ENCODE measurements at places on chromosomes 11 and 22. TPM values are rescaled to one million over a fixed set of nuclear protein-coding genes. Genes with fewer than 3 reads are reported as not detected.

DNA sequence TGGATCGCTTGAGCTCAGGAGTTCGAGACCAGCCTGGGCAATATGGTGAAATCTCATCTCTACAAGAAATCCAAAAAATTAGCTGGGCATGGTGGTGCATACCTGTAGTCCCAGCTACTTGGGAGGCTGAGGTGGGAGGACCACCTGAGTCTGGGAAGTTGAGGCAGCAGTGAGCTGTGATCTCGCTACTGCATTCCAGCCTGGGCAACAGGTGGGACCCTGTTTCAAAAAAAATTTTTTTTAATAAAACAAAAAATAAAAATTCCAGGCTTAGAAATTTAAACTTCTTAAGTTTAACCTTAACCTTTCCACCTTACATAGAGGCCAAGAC is 21.2 kb downstream of the CLMP start:
- DNase-seq = no peak

- DNase-seq = no peak
These were observed 63.2 kb downstream of the PPP6R3 start for GRCh38 chr11:68523743-68524142.

Gene FOLR3
- total RNA-seq = not detected

Gene OR10D3
- total RNA-seq = not detected

Gene TMEM191C
- 2.6 TPM for total RNA-seq

Gene PHF21B
- not detected for total RNA-seq

DNA sequence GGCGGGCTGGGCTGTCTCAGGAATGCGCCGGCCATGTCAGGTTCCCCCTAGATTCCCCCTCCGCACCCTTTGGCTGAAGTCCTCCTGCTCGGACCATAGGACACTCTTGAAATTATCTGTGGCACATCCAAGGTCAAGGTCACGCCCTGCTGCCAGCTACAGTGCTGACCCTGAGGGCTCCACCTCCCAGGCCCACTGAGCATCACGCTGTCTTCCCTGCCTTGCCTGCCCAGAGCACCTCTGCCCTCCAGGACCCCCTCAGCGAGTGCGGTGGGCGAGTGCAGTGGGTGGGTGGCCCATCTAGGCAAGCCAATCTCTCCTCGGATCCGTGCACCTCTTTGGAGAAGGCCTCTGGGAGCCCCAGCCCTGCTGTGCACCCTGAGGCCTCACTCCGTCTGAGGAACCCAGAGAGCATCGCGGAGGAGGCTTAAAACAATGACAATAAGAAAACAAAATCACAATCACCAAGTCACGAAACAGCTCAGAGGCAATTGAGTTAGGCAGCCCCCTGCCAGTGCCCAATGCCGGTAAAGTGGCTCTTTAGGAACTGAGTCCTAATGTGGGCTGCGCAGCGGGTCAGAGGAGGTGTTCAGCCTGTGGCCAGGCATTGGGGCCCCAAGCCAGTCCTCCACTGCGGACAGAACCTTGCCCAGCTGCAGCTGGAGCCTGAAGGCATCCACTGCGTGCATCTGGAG is 26.5 kb upstream of the CCDC188 start:
- no peak for DNase-seq

- no peak for DNase-seq
These were observed 322.3 kb downstream of the SOX6 start for GRCh38 chr11:16034074-16034473.

Gene NRXN2
- total RNA-seq = 0.17 TPM

DNA sequence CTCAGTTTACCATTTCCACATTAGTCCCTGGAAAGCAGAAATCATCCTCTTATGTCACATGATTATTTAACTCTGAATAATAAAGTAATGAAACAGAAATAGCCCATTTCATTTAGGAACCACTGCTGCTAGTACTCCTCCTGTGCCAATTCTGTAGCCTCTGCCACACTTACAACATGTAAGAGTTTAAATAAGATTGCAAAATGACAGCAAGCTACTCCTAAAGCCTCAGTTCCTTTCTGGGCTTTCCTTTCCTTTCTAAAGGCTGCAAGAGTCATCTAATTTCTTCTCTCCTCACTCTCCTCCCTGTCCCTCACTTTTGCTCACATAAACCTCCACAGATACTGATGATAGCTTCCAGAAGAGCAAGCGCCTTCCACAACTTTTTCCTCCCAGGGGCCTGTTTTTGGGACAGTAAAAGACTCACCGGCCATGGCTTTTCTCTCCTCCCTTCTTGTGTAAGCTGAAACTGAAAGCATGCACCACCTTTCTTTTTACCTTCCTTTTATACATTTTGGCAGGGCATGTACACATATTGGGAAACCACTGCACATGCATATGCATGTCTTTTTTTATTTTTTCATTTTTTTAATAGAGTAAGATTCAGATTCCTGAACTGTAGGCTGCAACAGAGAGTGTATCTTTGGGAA is 38.5 kb downstream of the CARD18 start:
- no peak for DNase-seq

DNA sequence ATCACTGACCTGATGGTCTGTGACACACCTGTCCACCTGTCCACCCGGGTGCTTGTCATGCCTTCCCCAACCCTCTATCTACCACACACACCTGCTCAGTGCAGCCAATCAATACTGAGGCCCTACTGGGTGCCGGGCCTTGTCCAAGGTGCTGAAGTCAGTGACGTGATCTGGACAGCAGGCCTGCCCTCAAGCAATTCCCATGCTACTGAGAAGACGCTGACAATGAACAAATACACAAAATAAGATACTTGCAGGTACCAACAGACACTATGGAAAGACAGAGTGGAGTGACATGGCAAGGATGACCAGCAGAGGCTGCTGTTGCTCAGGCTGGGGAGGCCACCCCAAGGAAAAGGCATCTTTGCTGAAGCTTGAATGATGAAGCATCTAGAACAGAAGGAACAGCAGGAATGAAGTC is 21.2 kb downstream of the PLAAT3 start:
- no peak for DNase-seq

DNA sequence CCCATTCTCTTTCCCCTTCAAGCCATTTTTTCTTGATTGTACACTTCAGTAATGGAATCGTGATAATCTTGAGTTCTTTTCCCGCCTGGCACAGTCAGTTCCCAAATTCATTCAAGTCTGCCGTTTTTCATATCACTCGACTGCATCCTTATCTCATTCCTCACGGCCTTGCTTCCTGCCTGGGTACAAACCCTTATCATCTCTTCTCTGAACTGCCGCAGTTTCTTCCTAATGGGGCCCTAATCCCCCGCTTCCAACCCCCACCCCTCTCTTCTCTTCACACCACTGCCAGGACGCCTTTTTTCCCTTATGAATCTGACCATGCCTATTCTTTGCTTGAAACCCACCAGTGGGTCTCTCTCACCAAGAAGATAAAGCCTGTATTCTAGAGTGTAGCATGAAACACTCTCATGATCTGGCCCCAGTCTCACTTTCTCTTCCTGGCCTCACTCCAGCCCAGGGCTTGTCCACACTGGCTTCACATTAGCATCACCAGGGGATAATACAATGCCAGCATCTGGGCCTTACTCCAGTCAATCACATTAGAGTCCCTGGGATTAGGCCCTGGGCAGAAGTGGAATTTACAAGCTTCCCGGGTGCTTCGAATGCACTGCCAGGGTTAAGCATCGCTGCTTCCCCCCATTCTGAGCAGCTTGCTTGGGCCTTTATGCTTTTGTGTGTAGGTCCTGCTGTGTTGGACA is 102.1 kb downstream of the FBXO7 start:
- no peak for DNase-seq

Gene THAP12
- total RNA-seq = 47.2 TPM

DNA sequence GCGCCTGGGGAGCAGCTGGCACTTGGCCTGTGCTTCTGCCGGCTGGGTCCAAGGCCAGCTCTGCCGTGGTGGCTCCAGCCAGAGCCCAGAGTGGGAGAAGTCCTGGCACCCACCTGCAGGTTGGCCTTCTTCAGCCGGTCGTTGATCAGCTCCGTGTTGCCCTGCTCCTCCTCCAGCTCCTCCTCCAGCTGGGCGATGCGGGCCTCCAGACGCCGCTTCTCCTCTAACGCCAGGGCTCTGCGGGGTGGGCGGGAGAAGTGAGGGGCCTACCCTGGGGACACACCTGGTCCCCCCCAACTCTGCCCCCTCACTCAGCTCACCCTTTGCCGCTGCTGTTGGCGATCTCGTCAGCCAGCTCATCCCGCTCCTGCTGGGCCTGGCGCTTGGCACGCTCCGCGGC is 32.6 kb downstream of the APOL1 start:
- no peak for DNase-seq

GRCh38 chr11:62647609-62648005 is 1.2 kb upstream of the GANAB start:
- no peak for DNase-seq

Gene C1QTNF6
- 12.9 TPM for total RNA-seq

DNA sequence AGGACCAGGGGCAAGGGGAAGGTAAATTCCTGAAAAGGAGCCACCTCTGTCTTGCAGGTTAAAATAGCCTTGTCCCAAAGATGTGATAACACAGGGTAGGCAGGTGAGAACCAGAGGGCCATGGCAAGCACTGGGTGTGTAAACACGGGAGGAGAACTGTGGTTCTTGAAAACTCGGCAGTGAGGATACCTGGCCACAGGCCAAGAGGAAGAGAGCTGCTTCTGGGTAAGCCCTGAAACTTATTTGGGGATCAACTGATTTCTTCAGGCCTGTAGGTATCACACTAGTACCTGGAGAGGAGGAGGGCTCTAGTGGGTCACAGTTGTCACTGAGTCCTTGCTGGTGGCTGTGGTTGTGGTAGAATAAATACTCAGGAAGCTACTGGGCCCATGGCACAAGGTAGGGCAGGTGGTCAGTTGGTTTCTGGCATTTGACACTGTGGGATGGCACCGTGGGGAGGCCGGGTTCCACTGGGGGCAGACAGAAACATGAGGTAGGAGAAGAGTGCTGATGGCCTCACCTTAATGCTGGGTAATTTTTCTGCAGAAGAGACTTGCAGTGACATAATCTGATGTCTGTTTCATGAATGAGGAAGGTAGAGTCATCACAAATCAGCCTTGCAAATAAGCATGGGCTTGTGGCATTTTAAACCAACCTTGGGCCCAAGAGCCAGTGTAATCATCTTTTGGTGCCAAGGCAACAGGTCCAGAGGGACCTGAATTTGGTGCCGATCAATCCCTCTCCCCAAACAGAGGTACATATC is 22.0 kb downstream of the AMPD3 start:
- DNase-seq = no peak

DNA sequence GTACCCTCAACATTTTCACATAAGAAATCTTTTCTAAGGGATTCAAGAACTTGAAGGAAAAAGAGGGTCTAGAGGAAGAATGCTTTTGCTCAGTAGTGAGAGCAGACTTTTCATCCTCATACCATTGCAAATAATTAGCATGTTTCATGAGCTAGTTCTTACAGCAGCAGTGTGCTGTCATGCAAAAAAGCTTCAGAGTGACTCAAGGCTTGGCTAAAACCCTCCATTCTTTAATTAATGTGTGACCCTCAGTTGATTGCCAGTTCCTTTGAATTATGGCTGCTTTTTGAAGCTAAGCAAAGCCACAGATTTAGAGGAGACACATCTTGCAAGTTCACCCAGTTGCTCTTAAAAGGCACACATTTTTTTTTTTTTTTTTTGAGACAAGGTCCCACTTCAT is 36.6 kb upstream of the PCF11 start:
- DNase-seq = no peak

- no peak for DNase-seq
These were observed 53.8 kb downstream of the WNT7B start for GRCh38 chr22:45923212-45923611.

DNA sequence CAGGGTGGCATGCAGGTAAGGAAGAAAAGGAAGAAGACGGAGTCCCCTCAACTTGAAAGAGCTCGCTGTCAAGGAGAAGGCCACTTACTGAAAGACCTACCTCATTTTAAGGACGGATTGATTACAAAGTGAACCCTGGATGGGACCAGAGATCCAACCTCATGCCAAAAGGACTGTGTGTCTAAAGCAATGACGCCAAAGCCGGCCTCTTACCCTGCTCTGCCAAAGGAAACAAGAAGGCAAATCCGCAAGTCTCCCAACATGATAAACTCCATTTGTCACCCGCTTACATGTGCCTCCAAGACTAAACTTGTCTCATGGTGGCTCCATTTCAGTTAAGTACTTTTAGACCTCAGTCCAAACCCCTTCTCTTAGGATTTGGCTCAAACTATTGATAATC is 148.7 kb upstream of the MTMR2 start:
- no peak for DNase-seq

- DNase-seq = no peak
These were observed 747.9 kb downstream of the OPCML start for GRCh38 chr11:132784441-132784840.

GRCh38 chr22:33875316-33875715 is 45.0 kb downstream of the LARGE1 start:
- DNase-seq = no peak

GRCh38 chr11:35418282-35419183 is 825 bp downstream of the SLC1A2 start:
- no peak for DNase-seq

DNA sequence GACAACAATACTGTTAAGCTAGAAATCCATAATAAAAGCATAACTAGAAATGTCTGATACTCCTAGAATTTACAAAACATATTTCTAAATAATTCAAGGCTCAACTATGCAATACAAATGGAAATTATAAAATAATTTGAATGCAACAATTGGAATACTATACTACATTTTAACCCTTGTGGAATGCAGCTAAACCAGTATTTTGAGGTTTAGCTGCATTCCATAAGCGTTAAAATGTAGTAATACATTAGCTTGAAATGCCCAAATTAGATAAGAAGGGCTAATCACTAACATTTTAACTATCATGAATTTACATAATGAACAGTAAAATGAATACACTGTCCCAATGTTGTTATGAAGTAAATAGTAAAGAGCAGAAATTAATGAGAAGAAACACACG is 617.2 kb upstream of the CHORDC1 start:
- no peak for DNase-seq

DNA sequence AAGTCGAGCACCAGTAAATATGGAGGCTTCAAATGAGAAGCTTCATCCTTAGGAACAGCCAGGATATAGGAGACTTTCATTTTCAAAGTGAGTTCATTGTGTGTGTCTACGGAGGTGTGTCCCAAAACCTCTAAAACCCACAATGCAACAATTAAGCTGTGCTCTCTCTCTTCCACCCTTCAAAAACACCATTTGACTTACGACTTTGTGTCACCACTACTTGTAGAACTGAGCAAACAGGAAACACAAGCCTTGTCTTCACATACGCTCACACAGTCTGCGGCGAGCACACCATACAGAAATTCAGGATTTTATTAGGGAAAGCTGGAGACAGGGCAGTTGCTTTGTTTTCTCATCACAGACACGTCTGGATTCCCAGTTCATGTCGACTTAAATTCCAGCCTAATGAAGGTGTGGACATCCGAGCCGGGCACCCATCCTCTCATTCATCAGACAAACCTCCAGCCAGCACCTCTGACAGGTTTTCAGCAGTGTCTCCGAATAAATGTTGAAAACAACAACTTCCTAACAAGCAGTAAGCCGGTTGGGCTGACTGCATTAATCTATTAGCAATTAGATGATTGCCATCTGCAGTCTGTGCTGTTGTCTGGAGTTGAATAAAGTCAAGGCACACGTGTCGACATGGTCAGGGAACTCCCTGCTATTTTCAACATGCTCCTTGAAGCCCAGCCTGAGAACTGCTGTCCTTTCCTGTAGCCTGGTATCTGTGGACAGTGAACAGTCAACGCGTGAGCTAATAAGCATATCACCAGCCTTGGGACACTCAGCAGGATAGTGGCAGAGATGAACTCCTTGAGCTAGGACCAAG is 1411.1 kb downstream of the BRD1 start:
- DNase-seq = no peak

All from CD8-positive, alpha-beta T cell (primary cell).